ENCODE measurements at places on chromosomes 3 and 15. TPM values are rescaled to one million over a fixed set of nuclear protein-coding genes. Genes with fewer than 3 reads are reported as not detected.

Gene EPHA3
- total RNA-seq, result not detected

GRCh38 chr15:69921626-69922619, 175.8 kb downstream of the TLE3 start:
- H3K4me3 ChIP-seq, result no peak overlapping the region
- H3K27ac ChIP-seq, result no peak overlapping the region
- no peaks in the 10 kb centered on the region for H3K4me1 ChIP-seq
- DNase-seq, result no peak
- no peaks in the 10 kb centered on the region for H3K36me3 ChIP-seq

Gene SNX1
- total RNA-seq, result 117 TPM

DNA sequence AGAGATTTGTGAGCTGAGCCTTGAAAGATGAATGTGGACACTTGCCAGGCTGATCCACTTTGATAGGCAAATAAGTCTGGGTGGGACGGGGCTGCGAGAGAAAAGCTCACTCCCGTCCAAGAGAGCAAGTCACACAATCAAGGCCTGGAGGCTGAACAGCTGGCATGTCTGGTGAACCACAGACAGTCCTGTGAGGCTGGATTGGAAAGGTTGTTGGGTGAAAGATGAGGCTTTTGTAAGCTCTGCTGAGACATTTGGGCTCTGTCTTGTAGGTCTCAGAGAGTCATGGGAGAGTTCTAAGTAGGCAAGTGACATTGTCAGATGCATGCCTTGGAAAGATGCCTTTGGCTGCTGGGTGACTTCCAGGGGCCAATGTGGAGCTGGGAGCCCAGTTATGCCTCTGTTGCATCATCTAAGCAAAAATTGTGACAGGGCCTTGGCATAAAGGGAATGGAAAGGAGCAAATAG, 38.5 kb downstream of the RPLP1 start:
- no peak overlapping the region for H3K27ac ChIP-seq
- no peaks in the 10 kb centered on the region for H3K36me3 ChIP-seq
- peaks cover 12% of the 10 kb centered on the region for H3K27me3 ChIP-seq
- no peak for DNase-seq

DNA sequence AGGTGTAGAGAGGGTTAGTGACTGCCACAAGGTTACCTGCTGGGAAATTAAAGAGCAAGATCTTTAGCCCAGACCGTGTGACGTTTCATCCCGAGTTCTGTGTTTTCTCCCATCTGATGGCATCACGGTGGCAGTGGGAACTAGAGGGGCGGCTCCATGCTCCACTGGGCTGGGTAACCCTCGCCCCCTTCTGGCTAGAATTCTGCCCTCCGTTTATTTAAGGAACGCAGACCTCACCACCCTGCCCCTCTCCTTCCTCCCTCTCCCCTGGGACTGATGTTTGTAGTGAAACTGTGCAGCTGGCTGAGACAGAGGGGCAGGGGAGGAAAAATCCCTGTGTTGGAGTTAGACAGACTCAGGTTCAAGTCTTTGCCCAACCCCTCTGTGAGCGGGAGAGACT, 65.6 kb downstream of the ITGA11 start:
- H3K27me3 ChIP-seq, result peaks cover 2% of the 10 kb centered on the region
- peak overlapping the region; percentile 30 for H3K4me3 ChIP-seq
- H3K36me3 ChIP-seq, result no peaks in the 10 kb centered on the region
- DNase-seq, result no peak
- no peak overlapping the region for H3K27ac ChIP-seq

DNA sequence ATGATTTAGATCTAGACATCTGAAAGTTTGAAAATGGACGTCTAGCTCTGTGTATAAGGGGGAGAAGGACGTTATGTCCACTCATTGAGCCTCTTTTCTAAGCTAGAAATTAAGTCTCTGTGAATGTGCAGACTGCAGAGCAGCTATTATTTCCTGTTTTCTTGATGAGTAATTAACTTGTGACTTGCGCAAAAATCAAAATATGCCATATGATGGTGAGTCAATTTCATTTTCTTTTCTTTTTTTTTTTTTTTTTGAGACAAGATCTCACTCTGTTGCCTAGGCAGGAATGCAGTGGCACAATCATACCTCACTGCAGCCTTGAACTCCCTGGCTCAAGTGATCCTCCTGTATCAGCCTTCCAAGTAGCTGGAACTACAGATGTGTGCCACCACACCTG, 14.1 kb downstream of the LACTB start:
- DNase-seq, result no peak
- no peak overlapping the region for H3K4me3 ChIP-seq
- no peaks in the 10 kb centered on the region for H3K27me3 ChIP-seq
- H3K27ac ChIP-seq, result no peak overlapping the region
- peaks cover 10% of the 10 kb centered on the region for H3K36me3 ChIP-seq
- peaks cover 9% of the 10 kb centered on the region for H3K4me1 ChIP-seq

DNA sequence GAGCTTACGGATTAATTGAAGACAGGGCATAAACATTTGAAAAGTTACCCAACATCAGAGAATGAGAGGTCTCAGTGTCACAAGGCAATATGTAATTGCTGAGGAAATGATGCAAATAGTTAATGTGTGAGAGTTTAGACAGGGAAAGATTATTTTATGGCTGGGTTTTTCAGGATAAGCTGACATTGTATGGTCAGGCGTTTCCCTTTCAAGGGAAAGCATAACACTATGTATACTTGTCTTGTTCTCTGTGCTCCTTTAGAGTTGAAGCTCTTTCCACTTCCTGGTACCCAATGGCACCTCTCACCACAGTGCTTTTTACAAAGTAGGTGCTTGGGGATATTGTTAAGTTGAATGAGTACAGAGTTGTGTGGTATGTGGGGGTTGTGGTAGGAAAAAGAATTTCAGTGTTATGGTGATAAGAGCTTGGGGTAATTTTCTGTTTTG, 19.9 kb downstream of the IQGAP1 start:
- H3K36me3 ChIP-seq, result peaks cover 32% of the 10 kb centered on the region
- peak overlapping the region; percentile 80 for H3K27ac ChIP-seq
- H3K4me3 ChIP-seq, result peak overlapping the region; percentile 22
- H3K4me1 ChIP-seq, result peaks cover 60% of the 10 kb centered on the region
- DNase-seq, result peak; percentile 81
- H3K27me3 ChIP-seq, result no peaks in the 10 kb centered on the region

Gene IL20RB
- total RNA-seq, result 1.5 TPM

- no peaks in the 10 kb centered on the region for H3K4me1 ChIP-seq
- no peak overlapping the region for H3K27ac ChIP-seq
- no peak for DNase-seq
- H3K4me3 ChIP-seq, result no peak overlapping the region
- no peaks in the 10 kb centered on the region for H3K36me3 ChIP-seq
Measured at GRCh38 chr3:142934887-142935269, 28.6 kb downstream of the PAQR9 start.

Gene CHP1
- 47.8 TPM for total RNA-seq

- H3K36me3 ChIP-seq, result no peaks in the 10 kb centered on the region
- H3K4me1 ChIP-seq, result no peaks in the 10 kb centered on the region
- peaks cover 3% of the 10 kb centered on the region for H3K27me3 ChIP-seq
- no peak overlapping the region for H3K27ac ChIP-seq
- H3K4me3 ChIP-seq, result no peak overlapping the region
Measured at GRCh38 chr3:140187656-140188221, 252.8 kb downstream of the CLSTN2 start.

DNA sequence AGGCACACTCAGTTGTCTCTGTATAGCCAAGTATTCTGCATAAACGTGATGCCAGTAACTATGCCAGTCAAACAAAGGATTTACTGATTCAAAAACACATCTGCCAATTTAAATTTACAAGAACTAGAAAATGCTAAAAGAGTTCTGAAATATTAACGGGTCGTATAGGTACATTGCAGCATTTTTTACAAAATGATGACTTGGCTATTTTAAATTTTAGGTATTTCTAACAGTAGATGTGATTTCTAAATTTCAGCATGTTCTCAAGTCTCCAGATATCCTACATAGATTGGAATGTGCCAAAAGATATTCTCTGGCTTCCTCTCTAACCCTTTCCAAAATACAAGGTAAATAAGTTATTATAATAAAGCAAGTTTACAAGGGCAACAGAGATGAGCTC, 60.3 kb downstream of the MORC1 start:
- peaks cover 29% of the 10 kb centered on the region for H3K27me3 ChIP-seq
- H3K36me3 ChIP-seq, result no peaks in the 10 kb centered on the region
- DNase-seq, result no peak
- no peak overlapping the region for H3K4me3 ChIP-seq
- H3K27ac ChIP-seq, result no peak overlapping the region
- H3K4me1 ChIP-seq, result no peaks in the 10 kb centered on the region

DNA sequence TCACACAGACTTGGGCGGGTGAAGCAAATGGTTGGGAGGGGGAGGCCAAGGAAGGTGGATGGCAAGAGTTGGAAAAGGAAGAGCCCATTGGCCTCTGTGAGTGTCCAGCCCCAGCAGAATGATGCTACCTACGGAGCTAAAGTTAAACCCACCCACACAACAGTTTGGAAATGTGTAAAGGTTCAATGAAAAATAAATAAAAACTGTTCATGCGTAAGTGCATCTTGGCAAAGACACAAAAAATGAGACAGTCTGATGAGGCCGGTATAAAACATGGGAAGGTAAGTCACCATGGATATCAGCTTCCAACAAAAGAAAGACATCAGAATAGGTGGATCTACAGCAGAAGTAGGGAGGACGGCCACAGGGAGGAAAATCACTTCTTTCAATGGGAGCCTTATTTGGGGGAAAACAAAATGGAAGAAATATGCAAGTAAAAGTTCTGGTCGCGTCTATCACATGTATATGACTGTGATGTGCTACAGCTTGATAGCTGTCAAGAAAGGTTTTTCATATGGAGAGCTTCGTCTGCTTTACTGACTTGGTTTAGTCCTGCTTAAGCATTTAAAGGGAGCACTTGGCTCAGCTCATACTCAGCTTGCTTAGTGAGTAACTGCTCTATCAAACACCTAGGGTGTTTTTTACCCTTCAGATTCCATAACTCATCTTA, 82.8 kb downstream of the TIGIT start:
- no peak overlapping the region for H3K27ac ChIP-seq
- no peaks in the 10 kb centered on the region for H3K27me3 ChIP-seq
- H3K36me3 ChIP-seq, result no peaks in the 10 kb centered on the region
- H3K4me3 ChIP-seq, result no peak overlapping the region
- H3K4me1 ChIP-seq, result no peaks in the 10 kb centered on the region
- DNase-seq, result no peak

GRCh38 chr3:182925944-182926337, 54.4 kb downstream of the DCUN1D1 start:
- peaks cover 4% of the 10 kb centered on the region for H3K4me1 ChIP-seq
- H3K27ac ChIP-seq, result no peak overlapping the region
- no peaks in the 10 kb centered on the region for H3K27me3 ChIP-seq
- peaks cover 46% of the 10 kb centered on the region for H3K36me3 ChIP-seq
- H3K4me3 ChIP-seq, result no peak overlapping the region
- no peak for DNase-seq

- H3K27me3 ChIP-seq, result peaks cover 2% of the 10 kb centered on the region
- no peak overlapping the region for H3K4me3 ChIP-seq
- peaks cover 2% of the 10 kb centered on the region for H3K4me1 ChIP-seq
- no peaks in the 10 kb centered on the region for H3K36me3 ChIP-seq
- no peak for DNase-seq
Measured at GRCh38 chr3:72042397-72043203, 257.7 kb upstream of the PROK2 start.

Gene PRR20G
- not detected for total RNA-seq

GRCh38 chr15:66586155-66586976, 20.6 kb upstream of the LCTL start:
- no peak overlapping the region for H3K4me3 ChIP-seq
- H3K4me1 ChIP-seq, result no peaks in the 10 kb centered on the region
- no peaks in the 10 kb centered on the region for H3K36me3 ChIP-seq
- H3K27ac ChIP-seq, result no peak overlapping the region
- DNase-seq, result no peak

Gene STAB1
- total RNA-seq, result 0.07 TPM

Gene ALDH1A2
- total RNA-seq, result 0.57 TPM

Gene KLHL18
- total RNA-seq, result 47.0 TPM

DNA sequence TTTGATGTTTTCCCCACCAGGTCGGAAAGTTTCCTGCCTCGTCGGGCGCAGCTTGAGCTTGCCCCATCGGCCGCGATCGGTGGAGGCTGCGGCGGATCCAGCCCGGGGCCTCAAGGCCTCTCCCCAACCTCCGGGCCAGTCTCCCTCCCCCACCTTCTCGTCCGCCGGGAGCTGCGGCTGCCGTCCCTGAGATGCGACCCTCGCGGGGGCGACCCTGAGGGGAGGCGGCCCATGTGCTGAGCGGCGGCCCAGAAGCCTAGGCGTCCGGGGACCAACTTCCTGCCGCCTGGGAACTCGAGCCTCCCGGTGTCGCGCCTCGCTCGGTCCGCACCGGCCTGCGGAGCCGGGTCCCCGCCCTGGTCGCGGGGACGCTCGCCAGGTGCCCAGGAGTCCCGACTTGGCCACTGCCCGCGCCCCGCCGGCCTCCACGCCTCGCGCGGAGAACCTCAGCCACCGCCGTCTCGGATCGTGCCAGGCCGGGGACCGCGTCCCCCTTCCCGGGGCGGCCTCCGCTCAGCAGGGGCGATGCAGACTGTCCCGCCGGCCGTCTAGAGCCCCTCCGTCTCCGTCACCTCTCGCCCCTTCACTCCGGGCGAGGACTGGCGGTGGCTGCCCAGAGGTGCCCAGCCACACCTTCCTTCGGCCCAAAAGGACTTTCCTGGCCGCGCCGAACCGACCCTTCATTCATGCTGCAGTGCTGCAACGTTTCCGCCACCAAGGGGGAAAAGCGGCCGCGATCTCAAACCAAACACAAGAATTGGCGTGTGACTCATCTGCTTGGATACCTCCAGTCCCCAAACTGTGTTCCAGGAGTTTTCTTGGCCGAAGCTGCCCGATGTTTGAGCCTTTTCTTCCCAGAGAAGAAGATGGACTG, 656 bp downstream of the SLMAP start:
- H3K4me1 ChIP-seq, result peaks cover 28% of the 10 kb centered on the region
- H3K27ac ChIP-seq, result peak overlapping the region; percentile 96
- H3K4me3 ChIP-seq, result peak overlapping the region; percentile 98
- H3K36me3 ChIP-seq, result peaks cover 23% of the 10 kb centered on the region

DNA sequence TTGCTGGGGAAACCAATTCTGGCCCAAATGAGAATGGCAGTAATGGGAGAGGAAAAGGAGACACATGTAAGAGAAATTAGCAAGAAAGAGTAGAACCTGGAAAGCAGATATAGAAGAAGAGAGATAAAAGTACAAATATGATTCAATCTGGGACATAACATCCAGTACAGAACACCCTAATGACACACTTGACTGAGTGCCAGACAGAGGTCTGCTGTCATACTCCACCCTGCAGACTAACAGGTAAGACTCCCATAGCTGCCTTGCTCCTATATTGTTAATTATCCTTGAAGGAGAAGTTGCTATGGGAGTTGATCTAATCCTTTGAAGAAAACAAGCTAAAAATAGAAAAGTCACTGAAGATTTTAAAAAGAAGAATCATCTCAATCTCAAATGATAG, 21.1 kb downstream of the CCPG1 start:
- peaks cover 4% of the 10 kb centered on the region for H3K4me1 ChIP-seq
- no peak overlapping the region for H3K27ac ChIP-seq
- H3K36me3 ChIP-seq, result peaks cover 12% of the 10 kb centered on the region
- H3K27me3 ChIP-seq, result no peaks in the 10 kb centered on the region

- no peak overlapping the region for H3K4me3 ChIP-seq
- DNase-seq, result no peak
- peaks cover 21% of the 10 kb centered on the region for H3K4me1 ChIP-seq
- H3K27ac ChIP-seq, result no peak overlapping the region
- no peaks in the 10 kb centered on the region for H3K27me3 ChIP-seq
- peaks cover 10% of the 10 kb centered on the region for H3K36me3 ChIP-seq
Measured at GRCh38 chr3:106296062-106296461, 427.2 kb upstream of the CBLB start.

Gene RPL39L
- total RNA-seq, result 10.4 TPM

- no peak overlapping the region for H3K27ac ChIP-seq
- no peak overlapping the region for H3K4me3 ChIP-seq
- no peaks in the 10 kb centered on the region for H3K4me1 ChIP-seq
- DNase-seq, result no peak
- H3K27me3 ChIP-seq, result peaks cover 16% of the 10 kb centered on the region
Measured at GRCh38 chr3:127394031-127394430, 106.2 kb upstream of the PRR20G start.

Measured in activated CD4-positive, alpha-beta T cell treated with anti-CD3 and anti-CD28 coated beads, Interleukin-2, amount 10 ng/mL, durations not matched to agents 24 days and 14 days (primary cell).